Stimulated activated CD8-positive, alpha-beta memory T cell treated with anti-CD3 and anti-CD28 coated beads, Interleukin-12 subunit alpha, Interleukin-12 subunit beta, amount 100 ng/mL, for 4 hours (primary cell): ENCODE measurements at places on chromosomes 3 and 15.
A peak's percentile ranks its signal among the peaks of the same experiment; 100 is the strongest.

DNA sequence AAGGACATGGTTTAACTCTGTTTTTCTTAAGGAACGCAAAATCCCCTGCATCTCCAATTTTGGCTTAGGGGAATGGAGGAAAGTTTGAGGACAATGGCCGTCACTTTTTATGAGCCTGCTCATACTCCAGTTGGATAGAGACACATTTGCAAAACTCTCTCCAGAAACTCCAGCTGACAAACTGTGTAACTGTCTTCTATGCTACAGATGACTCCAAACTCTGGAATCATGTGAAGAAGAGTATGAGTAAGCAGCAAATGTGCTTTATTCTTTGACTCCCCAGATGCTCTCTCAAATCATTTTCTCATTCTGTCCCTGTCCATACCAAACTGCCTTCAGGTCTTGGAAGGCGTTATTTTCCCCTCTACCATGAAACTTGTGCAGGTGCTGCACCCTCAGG, 226.5 kb upstream of the GPR149 start:
- DNase-seq = no peak

DNA sequence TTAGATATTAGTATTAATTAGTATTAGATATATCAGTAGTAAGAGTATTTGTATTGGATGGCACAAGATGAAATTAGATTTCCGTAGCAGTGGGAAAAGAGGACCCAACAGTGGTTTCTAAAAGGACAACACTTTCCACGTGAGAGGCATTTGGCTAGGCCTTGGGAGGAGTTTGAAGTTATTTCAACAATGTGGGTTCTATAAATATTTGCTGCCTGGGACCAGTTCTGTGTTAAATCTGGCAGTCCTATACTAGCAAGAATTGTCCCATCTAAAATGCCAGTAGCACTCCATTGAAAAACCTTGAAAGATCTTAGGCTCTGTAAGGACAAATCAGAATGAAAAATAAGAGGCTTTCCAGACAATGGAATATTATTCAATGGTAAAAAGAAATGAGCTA, 347.1 kb upstream of the DNAJC19 start:
- DNase-seq = no peak

GRCh38 chr15:69647142-69647513, 194.5 kb downstream of the RPLP1 start:
- no peak for DNase-seq

GRCh38 chr3:172709774-172710663, 848 bp downstream of the NCEH1 start:
- no peak for DNase-seq

DNA sequence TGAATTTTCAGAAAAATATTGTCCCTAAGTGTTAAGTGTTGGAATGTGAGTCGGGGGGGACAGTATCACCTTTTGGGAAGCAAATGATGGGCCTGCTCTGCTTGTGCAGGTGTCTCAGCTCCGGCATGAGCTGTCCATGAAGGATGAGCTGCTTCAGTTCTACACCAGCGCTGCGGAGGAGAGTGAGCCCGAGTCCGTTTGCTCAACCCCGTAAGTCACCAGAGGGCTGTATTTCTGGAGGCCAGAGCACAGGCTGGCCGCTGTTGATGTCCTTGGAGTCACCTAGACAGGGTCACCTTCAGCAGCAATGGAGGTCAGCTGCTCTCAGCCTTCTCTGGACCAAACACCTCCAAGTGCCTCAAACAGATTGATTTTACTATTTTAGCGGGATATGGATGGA, 78.0 kb downstream of the CCK start:
- no peak for DNase-seq

DNA sequence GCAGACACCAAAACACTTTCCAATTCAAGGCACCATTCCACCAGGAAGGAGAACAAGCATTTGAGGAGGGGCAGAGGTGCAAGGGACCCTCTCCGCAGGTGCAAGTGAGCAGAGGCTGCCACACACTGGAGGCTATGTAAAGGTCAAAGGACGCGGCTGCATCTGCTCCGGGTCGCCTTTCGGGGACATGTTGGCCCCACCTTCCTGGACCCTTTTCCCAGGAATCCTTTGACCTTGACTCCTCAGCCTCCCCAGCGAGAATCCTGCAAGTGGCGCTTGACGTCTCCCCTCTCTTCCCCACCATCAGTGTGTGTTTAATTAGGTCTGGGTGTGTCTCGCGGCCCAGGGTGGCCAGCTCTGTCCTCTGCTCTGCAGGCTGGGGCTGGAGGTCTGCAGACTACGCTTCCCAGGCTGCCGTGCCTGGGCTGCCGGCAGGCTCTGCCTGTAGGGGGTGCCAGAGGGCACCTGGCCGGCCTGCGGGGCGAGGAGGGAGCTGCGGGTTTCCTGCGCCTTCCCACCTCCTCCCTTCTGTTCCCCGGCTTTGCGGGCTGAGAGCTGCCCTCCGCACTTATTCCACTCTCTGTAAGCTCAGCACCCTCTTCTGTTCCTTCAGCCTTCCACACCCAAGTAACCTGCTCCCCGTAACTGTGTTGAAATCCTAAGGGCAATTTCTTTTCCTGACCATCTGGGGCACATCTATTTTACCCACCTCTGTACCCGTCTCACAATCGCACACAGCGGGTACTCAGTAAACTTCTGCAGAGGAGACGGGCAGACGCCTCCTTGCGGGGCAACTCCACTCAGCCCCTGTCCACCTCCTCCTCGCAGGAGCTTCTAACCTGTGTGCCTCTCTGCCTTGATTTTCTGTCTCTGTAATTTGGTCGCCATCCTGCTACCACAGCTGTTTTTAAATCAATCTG, 129.8 kb downstream of the NSMCE3 start:
- peak; percentile 19 for DNase-seq

GRCh38 chr15:82138306-82138705, 92.5 kb upstream of the MEX3B start:
- DNase-seq = no peak

GRCh38 chr3:53168175-53168923, 7.3 kb downstream of the PRKCD start:
- no peak for DNase-seq

GRCh38 chr3:77040216-77040615, 317 bp downstream of the ROBO2 start:
- no peak for DNase-seq

GRCh38 chr3:13451301-13451673, 28.8 kb upstream of the HDAC11 start:
- peak; percentile 13 for DNase-seq

- no peak for DNase-seq
Measured at GRCh38 chr3:70943886-70944285, 631.4 kb upstream of the MDFIC2 start.

DNA sequence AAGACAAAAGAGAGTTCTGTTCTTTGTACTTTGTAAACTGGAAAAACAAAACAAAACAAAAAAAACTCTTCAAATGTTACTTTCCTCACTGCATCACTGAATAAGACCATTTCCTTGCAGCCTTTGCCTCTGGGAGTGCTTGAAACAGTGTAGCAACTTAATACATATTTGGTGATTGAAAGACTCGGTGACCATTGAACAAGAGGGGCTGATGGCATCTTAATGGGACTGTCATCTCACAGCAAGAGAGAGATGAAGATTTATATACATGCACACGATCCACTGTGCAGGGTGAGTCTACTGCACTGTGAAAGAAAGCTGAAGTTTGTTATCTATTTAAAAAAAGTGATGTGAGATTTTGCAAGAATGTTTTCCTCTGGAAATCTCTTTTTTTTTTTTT, 111.9 kb upstream of the KLHL25 start:
- no peak for DNase-seq

DNA sequence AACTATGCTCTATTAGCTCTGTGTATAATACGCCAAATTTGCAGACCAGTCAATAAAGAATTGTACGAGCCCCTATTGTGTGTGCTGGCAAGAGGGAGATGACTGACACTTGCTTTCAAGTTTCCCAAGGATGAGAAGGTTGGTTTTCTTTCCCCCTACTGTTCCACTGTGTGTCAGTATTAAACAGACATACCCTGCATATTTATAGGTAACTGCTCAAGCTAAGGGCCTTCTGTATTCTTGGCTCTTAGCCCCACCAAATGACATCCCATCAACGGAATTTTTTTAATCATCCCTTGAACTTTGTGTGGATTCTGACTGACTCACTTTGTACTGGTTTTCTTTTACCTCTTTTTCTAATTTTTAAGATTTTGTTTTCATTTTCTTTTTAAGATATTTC, 60.6 kb upstream of the GYG1 start:
- DNase-seq = no peak

- DNase-seq = no peak
Measured at GRCh38 chr3:13282358-13282985, 137.7 kb downstream of the NUP210 start.

- DNase-seq = no peak
Measured at GRCh38 chr3:21392526-21392925, 358.5 kb downstream of the ZNF385D start.

DNA sequence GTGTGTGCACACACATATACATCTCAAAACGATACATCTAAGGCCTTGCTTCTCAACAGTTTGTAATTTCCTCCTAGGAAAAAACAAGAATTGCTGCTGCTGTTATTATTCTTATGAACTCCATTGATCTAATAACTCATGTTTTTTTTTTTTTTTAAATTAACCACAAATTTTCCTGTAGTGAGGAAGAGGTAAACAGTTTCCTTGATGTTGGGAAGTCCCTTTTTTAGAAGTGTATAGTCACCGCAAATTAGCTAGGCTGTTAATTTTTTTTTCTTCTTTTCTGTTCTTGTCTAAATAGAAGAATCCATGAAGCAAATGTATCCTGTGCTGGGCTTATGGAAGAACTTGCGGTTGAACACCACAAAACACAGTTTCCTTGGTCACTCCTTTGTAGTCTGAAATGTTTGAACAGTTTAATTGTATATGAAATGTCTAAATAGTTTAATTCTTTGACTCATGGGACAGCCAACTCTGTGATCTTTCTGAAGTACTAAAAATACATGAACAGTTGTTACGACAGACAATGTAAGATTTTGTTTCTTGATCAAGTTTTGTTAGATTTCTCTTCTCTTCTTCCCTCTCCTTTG, 64.5 kb downstream of the MITF start:
- DNase-seq = no peak
